ENCODE measurements at places on chromosomes 3 and 15.

GRCh38 chr3:187072102-187072501 lies 67.2 kb downstream of the RPL39L start:
- no peak for DNase-seq

DNA sequence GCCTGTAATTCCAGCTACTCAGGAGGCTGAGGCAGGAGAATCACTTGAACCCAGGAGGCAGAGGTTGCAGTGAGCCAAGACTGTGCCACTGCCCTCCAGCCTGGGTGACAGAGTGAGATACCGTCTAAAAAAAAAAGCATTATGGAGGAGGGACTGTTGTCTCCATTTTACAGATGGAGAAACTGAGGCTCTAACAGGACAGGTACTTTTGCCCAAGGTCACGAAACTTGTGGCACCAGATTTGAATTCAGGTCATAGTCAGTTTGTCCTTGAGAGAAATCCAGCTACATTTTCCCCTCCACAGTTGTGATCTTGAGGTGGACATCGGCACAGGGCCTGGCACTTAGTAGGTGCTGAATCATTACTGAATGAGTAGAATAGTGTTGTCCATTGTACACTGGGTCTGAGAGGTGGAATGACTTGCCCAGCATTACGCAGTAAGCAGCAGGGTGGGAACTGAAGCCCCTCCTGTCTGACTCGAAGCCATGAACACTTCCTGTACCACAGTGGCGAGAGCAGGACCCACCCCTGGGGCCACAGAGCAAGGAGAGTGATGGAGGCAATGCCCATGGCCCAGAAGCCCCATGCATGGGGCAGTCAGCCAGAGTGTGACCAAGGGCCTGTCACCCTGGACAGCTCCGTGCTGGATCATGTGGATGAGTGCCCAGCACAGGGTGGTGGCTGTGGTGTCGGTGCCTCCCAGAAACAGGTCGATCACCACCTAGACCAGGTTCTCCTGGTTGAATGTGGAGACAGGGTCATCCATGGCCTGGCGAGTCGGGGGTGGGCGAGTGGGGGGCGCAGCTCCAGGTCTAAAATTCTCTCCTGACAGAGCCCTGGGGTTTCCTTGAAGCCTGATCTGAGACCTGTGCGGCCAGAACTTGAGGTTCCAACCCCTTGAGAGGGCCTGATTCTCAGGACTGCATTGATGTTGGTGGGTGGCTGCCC lies 20.4 kb upstream of the PARL start:
- no peak for DNase-seq

- no peak for DNase-seq
These were observed 17.4 kb upstream of the SECISBP2L start for GRCh38 chr15:49063402-49064280.

DNA sequence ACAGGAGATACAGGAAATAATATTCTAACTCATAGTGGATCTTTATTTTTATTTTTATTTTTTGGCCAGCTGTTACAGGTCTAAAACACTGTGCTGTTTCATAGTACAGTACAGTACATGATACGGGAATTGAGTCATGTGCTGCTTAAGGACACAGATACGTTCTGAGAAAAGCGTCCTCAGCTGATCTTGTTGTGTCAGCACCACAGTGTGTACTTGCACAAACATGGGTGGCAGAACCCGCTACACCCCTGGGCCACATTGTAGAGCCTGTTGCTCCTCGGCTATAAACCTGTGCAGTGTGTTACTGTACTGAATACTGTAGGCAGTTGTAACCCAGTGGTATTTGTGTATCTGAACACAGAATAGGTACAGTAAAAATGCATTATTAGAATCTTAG lies 183.4 kb downstream of the OR4M2 start:
- no peak for DNase-seq

Measured in iris pigment epithelial cell (primary cell).